ENCODE measurements at places on chromosomes 2 and 18.

- peak; percentile 29 for DNase-seq
Measured at GRCh38 chr2:107108556-107108955, 222.6 kb upstream of the ST6GAL2 start.

DNA sequence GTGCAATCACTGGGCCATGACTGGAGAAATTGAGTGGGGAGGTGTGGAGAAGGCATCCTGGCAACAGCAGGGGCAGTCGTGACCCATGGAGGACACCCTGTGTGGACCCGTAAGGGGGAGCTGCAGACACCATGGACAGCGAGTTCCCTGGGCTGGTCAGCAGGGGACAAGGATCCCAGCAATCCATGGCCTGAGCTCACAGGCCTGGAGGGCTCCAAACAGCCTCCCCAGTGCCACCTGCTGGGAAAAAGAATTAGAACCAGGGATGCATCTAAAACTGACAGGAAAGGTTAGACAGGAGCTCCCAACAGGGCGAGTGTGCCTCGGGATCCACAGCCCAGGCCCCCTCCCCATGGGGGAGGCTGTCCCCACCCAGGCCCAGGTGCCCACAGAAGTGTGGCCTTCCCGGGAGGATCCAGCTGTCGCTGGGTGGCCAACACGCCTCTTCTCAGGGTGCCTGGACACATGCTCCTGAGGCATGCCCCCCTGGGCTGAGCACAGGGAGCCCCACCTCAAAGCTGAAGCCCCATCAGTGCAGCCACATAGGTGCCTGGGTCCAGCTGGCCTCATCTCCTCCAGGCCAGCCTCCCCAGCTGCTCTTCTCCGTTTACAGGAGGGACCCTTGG lies 20.5 kb upstream of the KIF1A start:
- no peak for DNase-seq

GRCh38 chr2:171531836-171532450 lies 9.7 kb downstream of the CYBRD1 start:
- no peak for DNase-seq

DNA sequence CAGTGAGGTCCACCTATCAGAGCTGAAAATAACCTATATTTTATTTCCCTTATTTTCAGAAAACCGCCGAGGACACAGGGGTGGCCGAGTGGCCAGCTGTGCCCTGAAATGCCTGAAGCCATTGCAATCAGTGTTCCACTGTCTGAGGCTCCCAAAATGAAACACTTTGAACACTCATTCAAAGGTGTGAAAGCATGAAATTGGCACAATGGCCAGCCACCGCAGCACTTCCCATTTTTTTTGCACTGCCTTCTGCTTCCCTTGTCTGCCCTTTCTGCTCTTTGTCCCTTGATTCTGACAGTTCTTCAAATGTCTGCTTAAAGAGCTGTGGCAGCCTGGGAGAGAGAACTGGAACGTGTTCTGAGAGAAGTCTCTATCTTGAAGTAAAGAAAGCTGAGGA lies 1127.5 kb upstream of the CELF4 start:
- no peak for DNase-seq

- no peak for DNase-seq
Measured at GRCh38 chr2:224584785-224585210, 365 bp downstream of the CUL3 start.

DNA sequence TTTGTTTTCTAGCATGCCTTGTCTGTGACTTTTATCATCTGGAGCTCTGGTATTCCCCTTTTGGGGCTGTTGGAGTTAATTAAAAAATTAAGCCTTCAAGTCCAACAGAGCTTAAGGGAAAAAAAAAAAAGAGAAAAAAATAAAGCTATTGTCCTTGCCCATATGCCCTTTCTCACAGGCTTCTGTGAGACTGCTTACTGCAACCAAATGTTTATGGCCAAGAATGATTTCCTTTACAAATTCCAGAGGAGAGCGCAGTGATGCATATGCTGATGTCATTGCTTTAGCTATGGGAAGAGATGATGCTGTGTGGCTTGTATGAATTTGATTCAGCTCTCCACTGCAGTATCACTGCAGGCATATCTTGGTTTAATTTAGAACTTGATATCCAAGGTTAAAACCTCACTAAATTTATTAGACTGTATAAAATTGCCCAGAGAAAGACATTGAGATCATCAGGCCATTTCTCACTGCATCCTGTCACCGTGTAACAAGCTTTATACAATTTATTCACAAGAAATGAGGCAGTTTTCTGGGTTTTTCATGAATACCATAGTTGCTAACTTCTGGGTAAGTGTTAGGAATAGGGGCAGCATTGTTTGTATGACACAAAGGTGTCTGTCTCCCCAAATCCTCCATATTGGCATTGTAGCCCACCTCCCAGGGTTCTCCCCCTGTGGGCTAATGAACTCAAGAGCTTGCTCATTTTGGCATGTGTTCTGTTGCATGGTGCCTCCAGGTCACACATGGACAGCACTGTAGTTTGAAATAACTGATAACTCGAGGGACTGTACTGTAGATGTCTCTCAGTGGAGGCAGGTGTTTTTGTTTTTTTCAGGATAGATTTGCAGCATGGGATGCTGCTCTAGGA lies 85.0 kb downstream of the TANC1 start:
- peak; percentile 93 for DNase-seq

- DNase-seq: no peak
Measured at GRCh38 chr18:27114842-27115241, 70.3 kb downstream of the CHST9 start.

GRCh38 chr2:40431600-40431955 lies 20.3 kb downstream of the SLC8A1 start:
- no peak for DNase-seq

- DNase-seq: no peak
Measured at GRCh38 chr2:97645112-97645694, 659 bp upstream of the COX5B start.

DNA sequence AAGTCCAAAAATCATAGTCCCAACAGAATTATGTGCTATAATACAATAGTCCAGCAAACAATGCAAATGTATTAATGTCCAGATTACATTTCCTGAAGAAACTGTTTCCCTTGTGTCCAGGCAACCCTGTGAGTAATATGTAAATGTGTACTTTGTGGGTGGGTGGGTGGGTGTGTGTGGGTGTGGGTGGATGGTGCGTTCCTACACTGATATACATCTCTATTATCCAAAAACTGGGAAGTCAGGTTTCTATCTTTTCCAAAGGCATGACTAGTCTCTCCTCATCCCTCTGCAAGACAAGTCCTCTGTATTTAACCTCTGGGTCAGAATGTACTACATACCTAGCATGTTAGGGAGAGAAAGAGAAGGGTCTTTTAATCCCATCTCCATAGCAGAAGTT lies 71.6 kb downstream of the LNPK start:
- no peak for DNase-seq

GRCh38 chr2:219638217-219638947 lies 11.0 kb downstream of the SLC4A3 start:
- no peak for DNase-seq
